ENCODE measurements at places on chromosomes 4 and X.
A peak's percentile ranks its signal among the peaks of the same experiment; 100 is the strongest.

DNA sequence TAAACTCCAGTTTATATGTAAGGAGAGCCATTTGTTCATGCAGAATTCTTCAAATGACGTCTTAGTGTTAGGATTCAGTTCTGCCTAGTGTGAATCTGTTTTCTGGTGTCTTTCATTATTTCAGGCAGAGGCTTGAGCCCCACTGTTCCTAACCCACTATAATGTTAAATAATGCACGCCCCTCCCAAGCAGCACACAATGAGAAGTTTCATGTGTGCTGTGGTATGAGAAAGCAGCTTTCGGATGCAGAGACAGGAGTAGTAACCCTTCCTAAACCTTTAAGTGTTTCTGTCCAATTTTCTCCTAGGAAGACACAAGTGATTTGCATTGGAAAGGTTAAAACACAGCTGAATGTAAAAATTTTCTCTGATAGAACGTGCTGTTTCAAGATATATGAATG is 54.5 kb downstream of the TRIM2 start:
- no peak for DNase-seq

GRCh38 chrX:41733939-41734338 is 10.0 kb downstream of the GPR82 start:
- no peak for DNase-seq

DNA sequence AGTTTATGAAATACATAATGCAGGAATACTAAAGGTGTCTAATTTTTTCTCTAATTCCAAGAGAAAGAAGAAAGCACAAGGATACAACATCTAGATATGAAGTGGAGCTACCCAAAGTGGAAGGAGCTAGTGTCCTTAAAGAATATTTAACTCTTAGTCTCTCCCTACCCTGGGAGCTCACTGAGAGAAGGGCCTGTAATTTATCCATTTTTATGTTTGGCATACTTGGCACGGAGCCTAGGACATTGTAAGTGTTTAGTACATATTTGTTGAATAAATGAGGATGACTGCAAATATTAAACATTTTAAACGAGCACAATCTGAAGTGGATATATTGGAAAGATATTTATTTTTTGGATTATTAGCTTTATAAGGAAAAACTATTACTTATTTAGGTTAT is 674.8 kb downstream of the IQCM start:
- DNase-seq, result no peak

- no peak for DNase-seq
Measured at GRCh38 chrX:49999087-49999486, 76.7 kb downstream of the CLCN5 start.

DNA sequence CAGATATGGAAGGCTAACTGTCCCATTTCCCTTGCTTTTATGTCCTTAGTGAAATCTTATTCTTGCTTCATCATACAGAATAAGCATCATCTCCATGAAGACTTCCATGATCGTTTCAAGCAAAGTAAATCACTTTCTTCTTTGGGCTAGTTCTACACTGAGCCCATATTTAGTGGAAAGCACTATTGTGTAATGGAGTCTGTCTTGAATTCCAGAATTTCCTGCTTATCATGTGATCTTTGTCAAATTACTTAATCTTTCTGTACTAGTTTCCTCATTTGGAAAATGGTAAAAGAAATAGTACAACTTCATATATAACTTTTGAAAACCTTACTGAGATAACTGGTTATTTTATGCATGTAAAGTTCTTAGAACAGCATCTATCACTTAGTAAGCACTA is 7.6 kb downstream of the ANAPC10 start:
- no peak for DNase-seq

- DNase-seq, result no peak
Measured at GRCh38 chr4:126318376-126318775, 1003.6 kb downstream of the FAT4 start.

- DNase-seq, result no peak
Measured at GRCh38 chr4:152880263-152880662, 55.9 kb upstream of the FHDC1 start.

- DNase-seq, result no peak
Measured at GRCh38 chrX:11435568-11435967, 142.4 kb downstream of the AMELX start.

DNA sequence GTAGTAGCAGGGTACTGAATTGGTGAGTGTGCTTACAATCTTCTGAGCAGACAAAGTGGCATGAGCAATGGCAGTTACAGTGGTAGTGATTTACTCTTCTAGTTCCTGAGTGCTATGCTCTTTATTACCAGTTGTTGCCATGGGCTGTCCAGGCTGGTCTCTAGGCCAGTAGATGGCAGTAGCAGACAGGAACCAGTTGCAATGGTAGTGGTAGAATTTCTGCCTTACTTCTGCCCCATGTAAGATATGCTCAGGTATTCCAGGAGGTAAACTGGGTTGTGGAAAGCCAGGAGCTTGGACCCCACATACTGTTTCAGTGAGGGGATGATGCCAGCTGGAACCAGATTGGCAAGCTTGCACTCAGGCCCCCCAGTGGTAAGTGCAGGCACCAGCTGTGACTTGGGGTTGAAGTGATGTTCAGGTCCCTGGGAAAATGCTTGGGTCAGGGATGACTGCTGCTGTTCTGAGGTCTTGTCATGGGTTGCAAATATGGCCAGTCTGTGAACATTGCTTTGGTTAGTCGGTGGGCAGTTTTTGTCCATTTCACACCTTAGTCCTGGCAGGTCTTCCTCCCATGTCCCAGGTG is 63.0 kb upstream of the ZXDB start:
- no peak for DNase-seq

GRCh38 chr4:139629436-139630125 is 36.0 kb upstream of the MGST2 start:
- DNase-seq, result no peak

GRCh38 chrX:47143894-47144625 is 442 bp downstream of the NDUFB11 start:
- peak; percentile 55 for DNase-seq

DNA sequence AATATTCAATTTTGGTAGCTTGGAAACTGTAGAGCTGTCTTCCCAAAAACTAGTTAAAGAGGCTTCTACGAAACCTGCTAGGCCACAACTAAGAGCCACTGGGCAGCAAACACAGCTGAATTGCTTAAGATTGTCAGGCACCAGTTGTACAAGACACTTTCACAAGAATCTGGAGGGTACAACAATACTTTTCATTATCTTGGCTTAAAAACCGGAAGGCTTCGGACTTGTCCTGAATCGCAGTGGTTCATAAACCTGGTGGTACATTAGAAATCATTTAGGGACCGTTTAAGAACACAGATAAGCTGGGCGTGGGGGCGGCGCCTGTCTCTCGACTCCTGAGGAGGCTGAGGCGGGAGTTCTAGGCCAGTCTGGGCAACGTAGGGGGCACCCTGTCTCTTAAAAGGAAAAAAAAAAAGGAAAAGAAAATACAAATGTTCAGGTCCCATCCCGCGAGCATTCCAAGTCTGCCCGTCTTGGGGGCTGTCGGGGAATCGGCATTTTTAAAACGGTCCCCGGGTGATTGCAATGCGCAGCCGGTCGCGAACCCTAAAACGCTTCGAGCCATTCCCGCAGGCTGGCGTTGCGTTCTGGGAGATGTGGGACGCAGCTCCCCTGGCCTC is 763 bp downstream of the PYURF start:
- no peak for DNase-seq

DNA sequence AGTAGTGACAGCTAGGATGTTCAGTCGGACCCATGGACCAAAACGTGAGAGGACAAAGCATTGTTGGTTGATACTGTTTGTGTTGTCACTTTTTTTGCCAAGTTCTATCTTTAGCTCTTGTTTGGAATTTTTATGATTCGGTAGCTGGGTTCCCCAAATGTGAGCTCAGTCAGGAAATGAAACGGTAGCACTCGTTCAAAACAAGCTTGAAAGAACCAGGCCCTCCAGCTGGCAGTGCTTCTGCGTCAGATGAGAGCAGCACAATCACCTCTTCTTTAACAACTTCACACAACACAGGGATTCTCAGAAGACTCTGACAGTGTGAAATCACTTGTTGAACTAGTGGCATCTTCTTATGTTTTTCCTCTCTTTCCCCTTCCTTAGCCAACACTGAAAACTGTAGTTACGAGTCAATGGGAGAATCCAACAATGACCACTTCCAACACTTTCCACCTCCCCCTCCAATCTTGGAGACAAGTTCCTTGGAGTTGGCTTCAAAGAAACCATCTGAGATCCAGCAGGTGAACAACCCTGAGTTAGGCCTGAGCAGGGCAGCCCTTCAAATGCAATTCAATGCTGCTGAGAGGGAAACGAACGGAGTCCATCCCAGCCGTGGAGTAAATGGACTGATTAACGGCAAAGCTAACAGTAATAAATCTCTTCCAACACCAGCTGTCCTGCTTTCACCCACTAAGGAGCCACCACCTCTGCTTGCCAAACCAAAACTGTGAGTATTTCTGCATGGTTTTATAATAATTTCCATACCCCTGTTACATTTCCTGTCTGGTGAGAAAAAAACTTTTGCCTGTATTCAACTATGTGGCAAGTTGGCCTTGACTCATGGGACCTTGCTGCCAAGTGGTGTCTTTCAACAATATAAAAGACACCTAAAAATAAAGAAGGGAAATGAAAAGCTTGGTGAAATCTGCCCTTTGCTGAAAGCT is 214.6 kb downstream of the PALLD start:
- DNase-seq, result no peak

GRCh38 chr4:70927502-70928137 is 25.5 kb downstream of the MOB1B start:
- no peak for DNase-seq

DNA sequence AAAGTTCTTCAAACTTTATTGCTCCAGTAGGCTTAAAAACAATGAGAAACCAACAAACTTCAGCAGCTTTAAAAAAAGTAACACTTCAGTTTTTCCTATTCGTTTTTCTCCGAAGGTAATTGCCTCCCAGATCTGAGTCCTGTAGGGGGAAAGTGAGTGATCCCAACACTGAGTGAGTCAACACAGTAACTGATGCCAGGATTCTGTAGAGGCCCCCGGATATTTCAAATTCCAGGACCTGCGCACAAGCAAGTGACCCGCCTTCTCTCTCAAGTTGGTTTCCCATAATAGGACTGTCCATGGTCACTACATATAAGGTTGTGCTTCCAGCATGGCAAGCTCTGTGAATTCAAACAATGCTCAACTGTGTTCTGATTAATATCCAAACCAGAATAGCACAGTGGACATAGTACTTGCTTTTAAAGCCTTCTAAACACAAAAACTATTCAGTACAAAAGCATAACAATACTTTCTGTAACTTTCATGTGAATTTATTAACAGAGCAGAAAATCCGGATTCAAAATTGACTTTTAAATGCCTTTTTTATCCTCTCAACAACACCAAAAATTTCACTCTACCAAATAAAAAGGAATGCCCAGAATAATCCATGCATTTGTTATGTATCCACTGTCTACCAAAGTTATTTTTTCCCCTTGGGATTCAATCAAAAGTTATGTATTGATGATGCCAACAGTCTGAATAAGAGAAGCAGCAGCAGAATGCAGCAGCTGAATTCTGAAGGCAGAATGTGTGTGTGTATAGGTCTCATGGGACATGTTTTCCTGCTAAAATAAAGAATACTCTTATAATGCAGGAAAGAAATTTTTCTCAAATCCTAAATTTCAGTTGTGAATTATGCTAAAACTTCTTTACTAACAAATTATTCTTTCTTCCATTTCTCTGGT is at the start of gene DMD:
TSS of gene DMD (minus strand) at position 194 of the 905 bp plus-strand sequence. CDS start 237 bp downstream, outside the sequence.
- peak; percentile 5 for DNase-seq

DNA sequence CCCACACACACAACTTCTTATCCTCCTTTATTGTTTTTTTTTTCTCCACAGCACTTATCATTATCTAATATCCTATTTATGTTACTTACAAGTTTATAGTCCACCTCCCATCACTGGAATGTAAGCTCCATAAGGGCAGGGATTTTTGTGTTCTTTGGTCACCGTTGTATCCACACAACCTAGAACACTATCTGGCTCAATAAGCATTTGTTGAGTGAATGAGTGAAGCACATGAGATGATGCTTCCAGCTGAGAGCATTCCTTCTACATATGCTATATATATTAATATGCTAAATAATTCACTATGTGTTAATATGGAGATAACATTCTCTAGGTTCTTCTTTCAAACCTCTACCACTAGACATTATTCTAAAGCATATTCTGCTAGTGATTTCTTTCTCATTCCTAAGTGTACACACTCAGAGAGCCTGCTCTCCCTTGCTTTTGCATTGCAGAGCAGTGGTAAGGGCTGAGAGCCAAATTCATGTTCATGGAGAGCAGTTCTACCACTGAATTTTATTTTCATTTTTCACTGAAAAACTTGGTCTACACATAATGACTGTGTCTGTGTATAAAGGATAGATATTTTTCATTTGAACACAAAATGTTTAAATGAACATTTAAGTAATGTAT is 20.3 kb upstream of the LUZP4 start:
- no peak for DNase-seq

DNA sequence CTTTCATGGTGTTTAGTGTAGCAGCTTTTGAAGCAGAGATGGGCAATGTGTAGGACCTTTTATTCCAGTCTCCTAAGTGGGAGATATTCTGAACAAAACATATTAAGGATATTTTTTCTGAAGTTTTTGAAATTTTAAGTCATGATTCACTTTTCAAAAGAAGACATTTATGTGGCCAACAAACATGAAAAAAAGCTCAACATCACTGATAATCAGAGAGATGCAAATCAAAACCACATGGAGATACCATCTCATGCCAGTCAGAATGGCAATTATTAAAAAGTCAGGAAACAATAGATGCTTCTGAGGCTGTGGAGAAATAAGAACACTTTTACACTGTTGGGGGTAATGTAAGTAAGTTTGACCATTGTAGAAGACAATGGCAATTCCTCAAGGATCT is 76.0 kb downstream of the FAT4 start:
- no peak for DNase-seq

Measured in RWPE1 (cell line).